Sigmoid colon (tissue), 7 donors: ENCODE measurements at places on chromosomes 12 and 14. TPM values are rescaled to one million over a fixed set of nuclear protein-coding genes. Genes with fewer than 3 reads are reported as not detected.

The LMO3 gene
- total RNA-seq: 349 TPM

The MMP19 gene
- 18.0 TPM for total RNA-seq

The CACNA1C gene
- total RNA-seq: 165 TPM

The SNRNP35 gene
- 21.6 TPM for total RNA-seq

- H3K4me1 ChIP-seq: no peaks in the 10 kb centered on the region
- DNase-seq: no peak
- no peak overlapping the region for H3K4me3 ChIP-seq
- H3K27me3 ChIP-seq: no peaks in the 10 kb centered on the region
- H3K27ac ChIP-seq: peak overlapping the region; percentile 20
Observed at GRCh38 chr12:106135075-106135474, 3.7 kb downstream of the NUAK1 start.

GRCh38 chr14:22884738-22885523 lies 1.9 kb downstream of the REM2 start:
- H3K36me3 ChIP-seq: no peaks in the 10 kb centered on the region
- peaks cover 37% of the 10 kb centered on the region for H3K4me1 ChIP-seq
- H3K27ac ChIP-seq: no peak overlapping the region
- no peaks in the 10 kb centered on the region for H3K27me3 ChIP-seq
- H3K4me3 ChIP-seq: no peak overlapping the region
- no peak for DNase-seq

DNA sequence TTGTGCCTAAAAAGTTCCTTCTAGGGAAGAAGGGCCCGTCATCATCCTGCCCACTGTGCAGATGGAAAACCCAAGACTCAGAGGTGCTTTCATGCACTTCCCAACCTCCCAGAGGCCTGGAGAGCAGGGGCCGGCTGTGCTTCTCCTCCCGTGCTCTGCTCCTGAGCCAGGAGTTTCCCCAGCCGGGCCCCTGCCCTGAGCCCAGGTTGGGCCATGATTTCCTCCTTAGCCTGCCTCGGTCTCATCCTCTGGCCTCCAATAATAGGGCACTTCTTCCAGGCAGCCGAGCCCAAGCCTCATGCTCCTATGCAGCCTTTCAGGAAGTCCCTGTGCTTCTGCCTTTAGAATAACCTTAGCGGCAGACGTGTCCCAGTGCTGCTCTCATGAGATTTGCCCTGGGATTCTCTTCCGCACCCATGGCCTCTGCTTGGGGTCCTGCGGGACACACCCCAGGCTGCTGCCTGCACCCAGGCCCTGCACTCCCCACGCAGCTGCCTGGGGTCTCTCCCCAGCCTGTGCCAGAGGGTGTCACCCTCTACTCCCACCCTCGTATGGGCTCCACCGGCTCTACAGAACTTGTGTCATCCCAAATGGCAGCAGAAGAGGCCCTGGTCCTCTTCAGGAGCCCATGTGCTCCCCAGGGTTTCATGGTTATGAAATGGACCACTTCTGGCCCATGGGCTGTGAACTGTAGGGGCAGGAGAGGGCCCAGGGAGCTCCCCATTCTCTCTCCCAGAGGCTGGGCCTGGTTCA lies 359.3 kb downstream of the ADGRD1 start:
- no peak overlapping the region for H3K4me3 ChIP-seq
- H3K27me3 ChIP-seq: peaks cover 17% of the 10 kb centered on the region
- H3K4me1 ChIP-seq: no peaks in the 10 kb centered on the region
- H3K36me3 ChIP-seq: no peaks in the 10 kb centered on the region

GRCh38 chr14:88463318-88463717 lies 77.9 kb downstream of the SPATA7 start:
- no peak overlapping the region for H3K27ac ChIP-seq
- peaks cover 5% of the 10 kb centered on the region for H3K36me3 ChIP-seq
- H3K4me3 ChIP-seq: no peak overlapping the region
- H3K27me3 ChIP-seq: no peaks in the 10 kb centered on the region

GRCh38 chr14:98174041-98174440 lies 1098.0 kb downstream of the BCL11B start:
- DNase-seq: no peak
- no peak overlapping the region for H3K4me3 ChIP-seq
- H3K27me3 ChIP-seq: no peaks in the 10 kb centered on the region
- no peaks in the 10 kb centered on the region for H3K36me3 ChIP-seq
- H3K4me1 ChIP-seq: no peaks in the 10 kb centered on the region
- H3K27ac ChIP-seq: no peak overlapping the region

GRCh38 chr14:96217376-96217913 lies 12.8 kb downstream of the BDKRB2 start:
- H3K27ac ChIP-seq: no peak overlapping the region
- DNase-seq: no peak
- no peaks in the 10 kb centered on the region for H3K27me3 ChIP-seq

- H3K27ac ChIP-seq: no peak overlapping the region
- H3K36me3 ChIP-seq: no peaks in the 10 kb centered on the region
- H3K4me3 ChIP-seq: no peak overlapping the region
- peaks cover 25% of the 10 kb centered on the region for H3K4me1 ChIP-seq
- no peak for DNase-seq
Observed at GRCh38 chr12:57623385-57623784, 9.6 kb downstream of the B4GALNT1 start.

- DNase-seq: no peak
- no peak overlapping the region for H3K4me3 ChIP-seq
- no peak overlapping the region for H3K27ac ChIP-seq
- no peaks in the 10 kb centered on the region for H3K4me1 ChIP-seq
- no peaks in the 10 kb centered on the region for H3K27me3 ChIP-seq
Observed at GRCh38 chr12:26212396-26212795, 17.0 kb downstream of the SSPN start.

GRCh38 chr12:66724616-66725015 lies 45.7 kb upstream of the GRIP1 start:
- no peaks in the 10 kb centered on the region for H3K27me3 ChIP-seq
- no peaks in the 10 kb centered on the region for H3K36me3 ChIP-seq
- H3K4me1 ChIP-seq: no peaks in the 10 kb centered on the region
- no peak for DNase-seq
- no peak overlapping the region for H3K4me3 ChIP-seq

- no peak for DNase-seq
- H3K27ac ChIP-seq: no peak overlapping the region
- no peaks in the 10 kb centered on the region for H3K4me1 ChIP-seq
- H3K4me3 ChIP-seq: no peak overlapping the region
- H3K27me3 ChIP-seq: no peaks in the 10 kb centered on the region
- H3K36me3 ChIP-seq: no peaks in the 10 kb centered on the region
Observed at GRCh38 chr14:95619785-95620417, 66.3 kb upstream of the TCL1B start.

- peak overlapping the region; percentile 89 for H3K27ac ChIP-seq
- H3K36me3 ChIP-seq: no peaks in the 10 kb centered on the region
- DNase-seq: peak; percentile 73
- peaks cover 9% of the 10 kb centered on the region for H3K4me1 ChIP-seq
- peak overlapping the region; percentile 84 for H3K4me3 ChIP-seq
Observed at GRCh38 chr12:22333713-22334409, 646 bp downstream of the ST8SIA1 start.

DNA sequence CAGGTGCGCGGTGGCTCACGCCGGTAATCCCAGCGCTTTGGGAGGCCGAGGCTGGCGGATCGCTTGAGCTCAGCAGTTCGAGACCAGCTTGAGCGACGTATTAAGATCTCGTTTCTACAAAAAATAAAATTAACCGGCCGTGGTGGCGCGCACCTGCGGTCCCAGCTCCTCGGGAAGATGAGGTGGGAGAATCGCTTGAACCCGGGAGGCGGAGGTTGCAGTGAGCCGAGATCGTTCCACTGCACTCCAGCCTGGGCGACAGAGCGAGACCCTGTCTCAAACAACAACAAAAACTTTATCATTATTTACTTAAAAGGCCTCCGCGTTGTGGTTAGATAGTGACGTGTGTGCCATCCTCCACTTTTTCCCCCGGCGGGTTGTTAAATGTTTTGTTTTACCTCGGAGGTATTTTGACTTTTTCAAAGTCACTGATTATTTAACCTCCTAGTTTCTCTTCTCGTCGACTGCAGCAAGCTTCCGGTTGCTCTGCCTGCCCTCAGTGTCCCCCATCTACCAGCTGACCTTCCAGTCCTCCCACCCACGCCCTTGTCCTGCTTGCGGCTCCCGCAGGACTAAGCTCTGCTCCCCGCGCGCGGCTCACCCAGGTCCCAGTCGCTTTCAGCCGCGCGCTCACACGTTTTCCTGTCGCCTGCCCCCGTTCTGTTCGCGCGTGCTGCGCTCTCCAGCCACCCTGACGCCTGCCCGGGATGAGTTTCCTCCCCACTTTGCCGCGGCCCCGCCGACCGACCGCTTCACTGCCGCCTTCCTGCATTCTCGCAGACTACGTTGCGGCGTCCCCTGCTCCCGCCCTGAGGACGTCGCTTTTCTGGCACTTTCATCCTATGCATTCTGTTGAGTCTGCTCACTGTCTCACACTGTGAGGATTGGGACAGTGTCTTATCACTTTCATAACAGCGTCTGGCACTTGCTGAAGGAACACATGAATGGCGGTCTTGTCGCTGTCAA lies 1.2 kb upstream of the SCAF11 start:
- peak overlapping the region; percentile 44 for H3K4me3 ChIP-seq
- DNase-seq: peak; percentile 89
- no peaks in the 10 kb centered on the region for H3K36me3 ChIP-seq
- peak overlapping the region; percentile 98 for H3K27ac ChIP-seq

DNA sequence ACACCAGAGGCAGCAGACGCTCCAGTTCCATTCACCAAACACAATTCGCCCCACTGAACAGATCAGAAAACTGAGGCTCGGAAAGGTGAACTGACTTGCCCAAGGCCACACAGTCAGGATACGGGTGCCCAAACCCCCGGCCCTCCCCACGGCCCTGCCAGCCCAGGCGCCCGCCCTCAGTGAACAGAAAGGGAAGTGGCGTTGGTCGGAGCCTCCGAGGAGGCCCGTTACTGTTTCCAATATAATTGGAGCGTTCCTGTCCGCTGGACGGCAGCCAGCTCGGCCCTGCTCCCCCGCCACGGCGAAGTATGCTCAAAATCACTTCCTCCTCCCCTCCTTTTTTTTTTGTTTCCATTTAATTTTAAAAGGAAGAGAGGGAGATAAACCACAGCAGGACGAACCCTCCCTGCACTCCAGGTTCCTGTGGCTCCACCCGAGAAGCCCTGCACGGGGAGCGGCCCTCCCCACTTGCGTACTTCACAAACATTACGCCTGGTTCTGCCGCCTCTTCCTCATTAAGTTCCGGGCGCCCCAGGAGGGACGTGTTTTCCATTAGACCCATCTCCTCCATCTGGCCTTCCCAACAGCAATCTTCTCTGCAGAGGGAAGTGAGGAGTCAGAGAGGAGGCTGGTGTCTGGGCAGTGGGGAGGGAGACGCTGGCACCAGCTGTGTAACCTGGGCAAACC lies 61.1 kb downstream of the NCOR2 start:
- peaks cover 94% of the 10 kb centered on the region for H3K4me1 ChIP-seq
- peak; percentile 93 for DNase-seq
- H3K4me3 ChIP-seq: peak overlapping the region; percentile 21
- H3K27ac ChIP-seq: peak overlapping the region; percentile 86
- no peaks in the 10 kb centered on the region for H3K36me3 ChIP-seq

DNA sequence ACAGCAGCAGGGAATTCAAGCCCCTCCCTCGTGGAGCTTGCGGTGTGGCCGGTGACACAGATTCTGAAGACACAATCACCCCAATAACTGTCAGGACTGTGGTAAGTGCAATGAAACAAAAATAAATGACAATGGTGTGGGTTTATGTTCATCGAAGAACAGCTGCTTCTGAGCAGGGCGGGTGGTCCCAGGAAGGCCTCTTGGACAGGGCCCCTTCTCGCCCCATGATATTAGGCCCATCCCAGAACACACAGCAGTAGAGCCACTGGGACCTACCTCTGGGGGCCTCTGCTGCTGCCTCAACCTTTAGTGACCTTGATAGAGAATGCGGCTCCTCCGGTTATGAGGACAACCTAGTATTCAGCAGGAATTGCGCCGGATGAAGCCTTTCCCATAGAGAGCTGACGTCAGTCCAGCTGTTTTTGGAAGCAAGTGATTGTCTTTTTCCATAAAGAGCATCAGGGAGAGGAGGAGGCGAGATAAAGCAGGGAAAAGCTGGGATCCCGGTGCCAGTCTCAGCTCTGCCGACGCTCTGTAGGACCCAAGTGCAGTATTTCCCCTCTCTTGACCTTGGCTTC lies 84.1 kb upstream of the BCL11B start:
- H3K27me3 ChIP-seq: no peaks in the 10 kb centered on the region
- H3K4me3 ChIP-seq: no peak overlapping the region
- no peaks in the 10 kb centered on the region for H3K4me1 ChIP-seq
- DNase-seq: no peak
- no peaks in the 10 kb centered on the region for H3K36me3 ChIP-seq

DNA sequence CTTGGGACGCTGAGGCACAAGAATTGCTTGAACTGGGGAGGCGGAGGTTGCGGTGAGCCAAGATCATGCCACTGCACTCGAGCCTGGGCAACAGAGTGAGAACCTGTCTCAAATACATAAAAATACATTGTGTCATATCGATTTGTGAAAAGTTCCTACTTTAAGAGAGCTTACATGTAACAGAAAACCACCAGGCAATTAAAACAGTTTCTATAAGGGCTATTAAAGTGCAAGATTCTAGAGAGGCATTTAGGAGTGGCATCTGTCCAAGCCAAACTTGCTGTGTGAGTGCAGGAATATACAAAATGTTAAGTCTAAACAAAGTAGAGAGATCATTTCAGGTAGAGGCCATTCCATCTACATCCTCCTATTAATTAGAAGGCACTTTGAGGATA lies 1.7 kb upstream of the NEK9 start:
- H3K27ac ChIP-seq: no peak overlapping the region
- H3K4me3 ChIP-seq: no peak overlapping the region

DNA sequence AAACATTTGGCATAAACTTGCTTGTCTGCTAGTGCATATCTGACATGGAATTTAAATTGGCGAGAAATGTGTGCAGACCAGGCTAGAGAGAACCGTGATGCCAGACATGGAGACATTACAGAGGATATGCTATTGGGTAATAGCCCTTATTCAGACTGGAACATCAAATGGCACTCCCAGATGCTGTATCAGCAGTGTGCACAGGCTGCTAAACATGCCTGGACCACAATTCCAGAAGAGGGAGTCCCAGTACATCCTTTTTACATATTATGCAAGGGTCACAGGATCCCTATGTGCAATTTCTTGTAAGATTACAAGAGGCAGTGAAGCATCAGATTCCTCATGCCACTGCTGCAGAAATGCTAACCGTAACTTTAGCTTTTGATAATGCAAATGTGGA lies 354.5 kb upstream of the FOXG1 start:
- H3K4me3 ChIP-seq: no peak overlapping the region
- H3K27ac ChIP-seq: no peak overlapping the region
- H3K4me1 ChIP-seq: no peaks in the 10 kb centered on the region
- H3K36me3 ChIP-seq: no peaks in the 10 kb centered on the region
- DNase-seq: no peak

DNA sequence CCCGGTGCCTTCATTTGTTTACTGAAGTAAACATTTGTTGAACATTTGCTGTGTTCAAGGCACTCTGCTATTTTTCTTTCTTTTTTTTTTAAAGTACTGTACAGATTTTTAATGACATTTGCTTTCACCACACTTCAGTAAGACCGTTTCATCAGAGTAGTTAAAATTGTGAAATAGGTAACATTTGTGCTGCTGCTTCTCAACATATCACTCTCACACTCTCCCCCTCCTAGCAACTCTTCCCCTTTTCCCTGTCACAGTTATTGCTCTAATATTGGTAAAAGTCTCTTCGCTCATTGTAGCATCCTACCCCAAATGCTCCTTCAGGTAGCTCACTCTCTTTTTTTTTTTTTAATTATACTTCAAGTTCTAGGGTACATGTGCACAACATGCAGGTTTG lies 49.6 kb downstream of the SRGAP1 start:
- no peaks in the 10 kb centered on the region for H3K27me3 ChIP-seq
- H3K4me1 ChIP-seq: no peaks in the 10 kb centered on the region
- no peak for DNase-seq
- no peak overlapping the region for H3K27ac ChIP-seq
